ENCODE measurements at places on chromosomes 7 and 10. TPM values are rescaled to one million over a fixed set of nuclear protein-coding genes. Genes with fewer than 3 reads are reported as not detected.

Gene FFAR4
- not detected for total RNA-seq

DNA sequence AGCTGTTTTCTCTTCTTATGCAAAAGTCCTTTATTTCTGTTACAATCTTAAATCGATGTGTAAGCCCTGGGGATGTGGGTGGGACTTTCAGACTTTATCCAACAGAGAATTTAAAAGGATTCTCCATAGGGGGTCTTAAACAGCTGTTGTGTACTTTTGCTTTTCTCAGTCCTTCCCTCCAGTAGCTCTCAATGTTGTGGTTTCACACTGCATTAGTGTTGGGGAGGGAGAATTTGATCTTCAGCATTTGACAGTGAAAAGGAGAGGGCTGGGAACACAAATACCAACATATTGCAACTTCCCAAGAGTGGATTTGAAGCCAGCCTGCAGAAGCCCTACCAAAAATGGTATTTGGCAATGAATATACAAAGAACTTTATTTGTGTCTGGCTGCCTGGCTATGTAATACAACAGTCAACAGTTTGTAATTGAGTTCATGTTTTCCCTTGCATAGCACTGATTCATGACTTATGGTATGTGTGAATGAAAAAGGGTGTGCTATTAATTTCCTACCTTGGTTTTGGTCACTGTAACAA lies 80.1 kb upstream of the CAPZA2 start:
- H3K27me3 ChIP-seq = peaks cover 2% of the 10 kb centered on the region
- H3K27ac ChIP-seq = no peak overlapping the region
- H3K4me1 ChIP-seq = peaks cover 3% of the 10 kb centered on the region
- no peaks in the 10 kb centered on the region for H3K36me3 ChIP-seq
- H3K4me3 ChIP-seq = no peak overlapping the region

DNA sequence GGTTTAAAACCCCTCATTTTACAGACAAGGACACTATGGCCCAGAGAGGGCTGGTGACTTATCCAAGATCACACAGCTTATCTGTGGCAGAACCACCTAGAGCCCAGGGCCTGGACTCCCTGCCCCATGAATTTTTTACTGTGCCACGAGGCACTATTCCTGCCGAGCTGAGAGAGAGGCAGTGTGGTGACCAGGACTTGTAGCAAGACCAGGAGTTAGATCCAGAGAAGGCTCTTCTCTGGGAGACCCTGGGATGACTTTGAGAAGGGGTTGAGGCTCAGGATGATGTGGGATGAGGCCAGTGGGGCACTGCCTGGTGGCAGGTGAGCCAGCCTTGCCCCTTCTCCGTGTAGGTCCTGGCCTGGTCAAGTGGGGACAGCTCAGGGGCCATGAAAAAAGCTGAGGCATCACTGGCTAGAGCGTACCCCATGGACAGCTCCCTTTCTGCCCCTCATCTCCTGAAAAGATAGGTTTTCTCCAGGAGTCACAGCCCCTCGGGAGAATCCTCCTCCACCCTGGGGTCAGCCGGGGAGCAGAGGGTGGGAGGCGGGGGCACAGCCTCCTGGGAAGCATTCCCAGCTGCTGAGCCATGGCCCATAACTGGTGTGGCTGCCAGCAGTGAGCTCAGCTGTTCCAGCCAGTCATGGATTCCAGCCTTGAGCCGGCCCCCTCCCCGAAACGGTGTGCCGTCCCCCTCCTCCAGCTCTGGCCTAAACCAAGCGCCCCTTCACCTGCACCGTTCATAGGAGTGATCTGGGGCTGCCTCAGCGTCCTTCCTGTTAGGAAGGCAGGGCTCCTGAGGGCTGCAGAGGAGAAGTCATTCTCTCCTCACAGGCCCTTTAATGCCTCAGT lies 5.8 kb downstream of the FLNC start:
- no peak for DNase-seq
- no peak overlapping the region for H3K27ac ChIP-seq
- H3K36me3 ChIP-seq = no peaks in the 10 kb centered on the region

Gene GPR146
- 5.6 TPM for total RNA-seq

DNA sequence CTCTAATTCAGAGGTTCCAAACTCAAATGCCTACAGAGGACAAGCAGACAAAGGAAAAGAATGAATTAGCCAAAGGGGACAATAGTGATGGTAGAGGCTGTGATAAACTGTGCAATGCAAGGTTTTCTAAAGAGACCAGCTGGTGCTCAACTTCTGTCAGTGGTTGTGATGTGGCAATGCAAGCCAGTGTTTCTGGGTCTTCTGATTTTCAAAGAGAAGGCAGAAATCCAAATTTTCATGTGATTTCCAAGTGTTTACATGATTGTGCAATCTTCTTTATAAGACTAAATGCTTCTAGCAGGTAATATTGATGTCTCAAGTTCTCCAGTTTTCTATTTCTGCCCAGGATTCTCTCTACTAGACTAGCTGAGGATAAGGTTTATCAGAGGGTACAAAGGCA lies 135.9 kb downstream of the PCDH15 start:
- no peaks in the 10 kb centered on the region for H3K27me3 ChIP-seq
- H3K36me3 ChIP-seq = no peaks in the 10 kb centered on the region
- no peak overlapping the region for H3K4me3 ChIP-seq

DNA sequence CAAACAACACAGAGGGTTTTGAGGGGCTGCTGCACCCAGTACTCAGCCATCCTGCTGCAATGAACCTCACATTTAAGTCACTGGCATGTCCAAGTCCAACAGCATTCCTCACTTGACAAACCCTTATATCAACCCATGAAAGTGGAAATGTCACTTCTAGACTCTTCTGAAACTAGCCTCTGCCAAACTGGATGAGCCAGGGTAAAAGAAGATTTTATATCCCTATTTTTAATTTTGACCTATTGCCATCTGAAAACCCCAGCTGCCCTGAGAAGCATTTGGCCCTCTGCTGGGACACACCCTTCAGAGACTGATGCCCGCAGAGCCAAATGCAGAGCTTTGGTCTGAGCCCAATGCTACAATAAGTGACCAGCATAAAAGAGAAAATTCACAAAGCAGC lies 201.1 kb downstream of the ANK3 start:
- H3K4me3 ChIP-seq = no peak overlapping the region
- no peaks in the 10 kb centered on the region for H3K4me1 ChIP-seq
- peaks cover 2% of the 10 kb centered on the region for H3K27me3 ChIP-seq
- no peak overlapping the region for H3K27ac ChIP-seq
- no peak for DNase-seq

DNA sequence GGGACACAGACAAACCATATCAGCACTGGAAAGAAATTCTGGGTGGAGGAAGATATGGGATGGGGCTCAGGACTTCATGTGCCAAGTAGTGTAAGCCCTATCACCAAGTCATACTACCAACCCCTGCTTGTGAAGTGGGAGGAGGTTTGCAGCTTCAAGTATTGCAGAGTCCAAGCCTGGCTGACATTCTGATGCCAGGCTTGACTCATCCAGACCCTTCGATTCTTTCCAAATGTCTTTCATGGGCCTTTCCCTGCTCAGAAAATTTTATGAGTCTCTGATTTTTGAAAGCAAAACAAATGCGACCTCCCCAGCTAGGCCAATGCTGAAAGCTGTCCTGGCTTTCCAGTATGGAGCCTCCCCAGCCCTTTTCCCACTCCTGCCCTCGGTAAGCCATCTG lies 45.1 kb upstream of the SMNDC1 start:
- no peak for DNase-seq
- H3K27me3 ChIP-seq = peaks cover 5% of the 10 kb centered on the region
- no peak overlapping the region for H3K27ac ChIP-seq
- peaks cover 19% of the 10 kb centered on the region for H3K4me1 ChIP-seq
- H3K4me3 ChIP-seq = no peak overlapping the region

Gene RASA4
- 95.1 TPM for total RNA-seq

Gene SPDYE9
- not detected for total RNA-seq

DNA sequence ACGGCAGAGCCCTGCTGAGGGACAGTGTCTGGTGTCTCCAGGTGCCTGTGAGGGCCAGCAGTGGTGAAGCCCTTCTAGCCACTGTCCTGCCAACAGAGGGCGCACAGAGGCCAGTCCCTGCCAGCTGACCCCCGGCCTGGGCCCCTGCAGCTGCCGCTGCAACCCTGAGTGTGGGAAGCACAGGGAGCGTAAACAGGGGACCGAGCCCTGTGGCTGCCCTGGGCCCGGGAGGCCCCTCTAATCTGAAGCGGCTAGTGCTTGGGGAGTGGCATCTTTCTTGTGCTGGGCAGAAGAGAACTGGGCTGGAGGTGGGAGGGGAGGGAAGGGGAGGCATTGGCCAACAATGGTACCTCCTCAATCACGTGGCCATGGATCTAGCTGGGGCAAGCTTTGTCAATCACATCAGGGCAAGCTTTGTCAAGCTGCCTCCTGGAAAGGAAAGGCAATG lies 34.6 kb downstream of the TRIM8 start:
- no peak overlapping the region for H3K27ac ChIP-seq
- DNase-seq = peak; percentile 42
- no peaks in the 10 kb centered on the region for H3K27me3 ChIP-seq

Gene IKZF1
- total RNA-seq = 295 TPM

Gene PNLIPRP2
- not detected for total RNA-seq

Gene TM9SF3
- 71.1 TPM for total RNA-seq

DNA sequence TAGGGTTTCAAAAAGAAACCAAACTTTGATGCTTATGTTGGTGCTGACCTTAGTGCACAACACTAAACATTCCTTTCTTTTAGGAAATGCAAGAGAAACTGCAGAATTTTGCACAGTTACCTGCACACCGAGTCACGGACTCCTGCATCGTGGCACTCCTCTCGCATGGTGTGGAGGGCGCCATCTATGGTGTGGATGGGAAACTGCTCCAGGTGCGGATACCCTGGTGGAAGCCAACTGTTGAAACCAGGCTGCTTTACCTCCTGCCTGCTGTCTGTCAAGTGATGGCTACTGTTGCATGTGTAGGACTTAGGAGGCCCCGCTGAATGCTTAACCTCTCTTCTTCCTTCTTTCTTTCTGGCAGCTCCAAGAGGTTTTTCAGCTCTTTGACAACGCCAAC lies 11.7 kb downstream of the CASP2 start:
- peaks cover 88% of the 10 kb centered on the region for H3K36me3 ChIP-seq
- peak; percentile 67 for DNase-seq
- no peak overlapping the region for H3K4me3 ChIP-seq
- no peak overlapping the region for H3K27ac ChIP-seq
- H3K4me1 ChIP-seq = peaks cover 51% of the 10 kb centered on the region

- no peak for DNase-seq
- H3K4me1 ChIP-seq = no peaks in the 10 kb centered on the region
- H3K27ac ChIP-seq = no peak overlapping the region
- no peaks in the 10 kb centered on the region for H3K36me3 ChIP-seq
Measured at GRCh38 chr10:44460416-44460815, 75.5 kb upstream of the CXCL12 start.

Gene PON2
- 3.5 TPM for total RNA-seq

Gene VWDE
- total RNA-seq = 1.7 TPM

GRCh38 chr7:116734710-116735109 lies 62.7 kb downstream of the MET start:
- H3K27ac ChIP-seq = no peak overlapping the region
- no peaks in the 10 kb centered on the region for H3K4me1 ChIP-seq
- H3K4me3 ChIP-seq = no peak overlapping the region
- no peaks in the 10 kb centered on the region for H3K36me3 ChIP-seq
- no peak for DNase-seq

DNA sequence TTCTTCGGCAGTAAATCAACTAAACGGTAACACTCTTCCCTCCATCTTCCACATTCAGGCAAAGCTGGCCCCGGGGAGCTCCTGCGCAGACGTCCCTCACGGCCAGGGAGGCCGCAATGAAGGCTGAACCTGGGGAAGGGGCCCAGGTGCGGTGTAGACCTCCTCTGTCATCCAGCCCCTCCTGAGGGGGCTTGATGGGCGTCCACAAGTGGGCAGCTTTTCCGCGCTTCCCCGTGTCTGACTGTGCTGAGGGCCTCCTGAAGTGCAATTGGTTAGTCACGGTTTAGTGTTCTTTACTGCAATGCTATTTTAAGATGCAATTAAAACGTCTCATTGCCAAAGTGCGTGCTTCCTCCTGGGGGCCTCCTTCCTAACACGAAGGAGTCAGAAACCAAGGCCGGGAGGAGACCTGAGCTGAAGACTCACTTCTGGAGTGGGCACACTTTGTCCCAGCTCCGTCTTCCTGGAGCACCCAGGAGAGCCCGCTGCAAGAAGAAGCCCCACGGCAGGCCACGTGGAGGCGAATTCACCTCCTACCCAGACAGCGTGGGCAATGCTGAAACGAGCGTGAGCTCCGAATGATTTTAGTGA lies 173.3 kb downstream of the ELFN1 start:
- no peaks in the 10 kb centered on the region for H3K4me1 ChIP-seq
- no peak overlapping the region for H3K27ac ChIP-seq
- H3K4me3 ChIP-seq = no peak overlapping the region
- no peaks in the 10 kb centered on the region for H3K36me3 ChIP-seq
- no peaks in the 10 kb centered on the region for H3K27me3 ChIP-seq
- DNase-seq = no peak

DNA sequence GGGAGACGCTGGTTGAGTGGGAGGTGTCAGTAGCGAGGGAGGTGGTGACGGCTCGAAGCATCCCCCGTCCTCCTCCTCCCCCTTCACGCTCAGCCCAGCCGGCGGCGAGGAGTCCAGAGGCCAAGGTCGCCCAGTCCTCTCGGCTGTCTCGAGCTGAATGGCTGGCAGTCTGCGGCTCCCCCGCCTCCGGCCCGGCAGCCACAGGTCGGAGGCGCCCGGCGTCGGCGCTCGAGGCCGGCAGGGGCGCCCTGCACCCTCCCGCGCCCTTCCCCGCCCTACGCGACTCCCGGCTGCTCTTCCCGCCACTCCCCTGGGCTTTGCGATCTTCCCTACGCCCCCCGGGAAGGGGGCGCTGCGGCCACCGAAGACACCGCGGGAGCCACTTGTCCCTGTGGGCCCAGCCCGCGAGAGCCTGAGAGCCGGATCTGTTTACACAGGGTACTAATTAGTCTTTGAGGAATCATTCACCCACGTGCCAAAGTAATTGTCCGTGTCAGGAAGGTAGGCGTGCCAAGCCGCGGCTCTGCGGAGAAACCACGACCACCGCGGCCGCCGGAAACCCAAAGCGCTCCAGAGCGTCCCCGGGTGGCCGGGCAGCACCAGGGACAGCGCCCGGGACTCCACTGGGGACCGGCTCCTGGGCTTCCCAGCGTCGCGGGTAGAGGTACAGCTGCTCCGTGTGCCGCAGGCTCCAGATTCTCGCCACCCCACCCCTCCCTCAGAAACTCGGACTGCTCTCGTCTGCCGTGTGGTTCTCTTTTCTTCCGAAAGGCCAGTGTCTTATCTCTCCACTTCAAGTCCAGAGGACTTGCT lies at the start of gene NXPH1:
TSS of gene NXPH1 (plus strand) at position 133 of the 813 bp plus-strand sequence.
- no peak within 1 kb of the TSS for H3K4me3 ChIP-seq
- peaks cover 20% of the 10 kb centered on the region for H3K4me1 ChIP-seq
- peaks cover 66% of the 10 kb centered on the region for H3K27me3 ChIP-seq
- H3K27ac ChIP-seq = no peak within 1 kb of the TSS
